ENCODE measurements at places on chromosomes 6 and 20.

DNA sequence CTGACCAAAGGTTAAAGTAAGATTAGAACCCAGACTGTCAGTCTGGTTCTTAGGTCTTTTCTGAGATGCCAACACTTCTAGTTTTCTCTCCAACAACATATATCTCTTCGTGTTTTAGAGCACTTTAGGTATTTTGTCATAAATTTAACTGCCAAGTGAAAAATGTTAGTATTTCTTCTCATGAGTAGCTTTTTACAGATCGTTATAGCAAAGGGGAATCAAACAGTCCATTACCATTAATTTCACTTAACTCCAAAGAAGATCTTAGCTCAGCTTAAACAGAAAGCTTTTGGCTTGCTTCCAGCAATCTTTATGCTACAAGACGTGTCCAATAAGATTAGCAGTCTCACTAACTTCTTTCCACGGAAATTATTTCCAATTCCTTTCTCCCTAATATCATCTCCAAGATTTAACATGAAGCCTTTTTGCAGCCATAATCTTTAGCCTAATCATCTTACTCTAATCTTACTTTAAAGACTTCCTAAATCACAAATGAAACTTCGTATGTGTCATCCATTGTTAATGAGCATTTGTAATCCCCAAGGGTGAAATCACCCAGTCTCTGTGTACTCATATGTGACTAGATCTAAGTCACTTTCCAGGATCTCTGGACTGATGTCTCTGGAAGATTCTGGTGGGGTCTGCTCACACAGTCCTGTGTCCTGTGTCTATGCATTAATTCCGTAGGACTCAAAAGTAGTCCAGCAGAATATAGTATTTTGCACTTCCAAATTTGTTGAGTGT is 38.7 kb downstream of the MOXD1 start:
- no peak overlapping the region for H3K4me3 ChIP-seq
- DNase-seq, result no peak
- peaks cover 4% of the 10 kb centered on the region for H3K27me3 ChIP-seq
- no peaks in the 10 kb centered on the region for H3K4me1 ChIP-seq
- H3K36me3 ChIP-seq, result no peaks in the 10 kb centered on the region

DNA sequence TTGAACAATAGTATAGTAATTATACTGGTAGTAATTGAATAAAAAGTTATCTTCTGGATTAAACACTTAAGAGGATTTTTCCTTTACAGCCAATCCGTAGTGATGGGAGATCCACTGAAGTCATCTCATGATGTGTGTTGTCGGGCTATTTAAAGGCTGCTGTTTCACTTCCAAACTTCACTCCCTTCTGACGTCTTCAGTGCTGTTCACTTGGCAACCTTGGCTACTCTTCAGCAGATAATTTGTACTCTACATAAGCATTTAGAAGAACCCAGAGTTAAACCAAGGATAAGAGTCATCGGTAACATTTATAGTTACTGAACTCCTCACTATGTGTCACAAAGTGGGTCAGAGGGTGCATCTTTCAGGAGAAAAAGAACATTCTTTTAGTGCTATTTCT is 179.1 kb upstream of the EYA4 start:
- no peak for DNase-seq
- H3K4me3 ChIP-seq, result no peak overlapping the region
- no peak overlapping the region for H3K27ac ChIP-seq
- no peaks in the 10 kb centered on the region for H3K4me1 ChIP-seq

GRCh38 chr6:156879591-156879990 is 102.4 kb downstream of the ARID1B start:
- no peaks in the 10 kb centered on the region for H3K36me3 ChIP-seq
- H3K4me3 ChIP-seq, result no peak overlapping the region
- no peak overlapping the region for H3K27ac ChIP-seq

GRCh38 chr6:30156262-30156599 is 4.8 kb downstream of the TRIM10 start:
- no peaks in the 10 kb centered on the region for H3K4me1 ChIP-seq
- no peak overlapping the region for H3K4me3 ChIP-seq
- no peak overlapping the region for H3K27ac ChIP-seq
- no peaks in the 10 kb centered on the region for H3K36me3 ChIP-seq

DNA sequence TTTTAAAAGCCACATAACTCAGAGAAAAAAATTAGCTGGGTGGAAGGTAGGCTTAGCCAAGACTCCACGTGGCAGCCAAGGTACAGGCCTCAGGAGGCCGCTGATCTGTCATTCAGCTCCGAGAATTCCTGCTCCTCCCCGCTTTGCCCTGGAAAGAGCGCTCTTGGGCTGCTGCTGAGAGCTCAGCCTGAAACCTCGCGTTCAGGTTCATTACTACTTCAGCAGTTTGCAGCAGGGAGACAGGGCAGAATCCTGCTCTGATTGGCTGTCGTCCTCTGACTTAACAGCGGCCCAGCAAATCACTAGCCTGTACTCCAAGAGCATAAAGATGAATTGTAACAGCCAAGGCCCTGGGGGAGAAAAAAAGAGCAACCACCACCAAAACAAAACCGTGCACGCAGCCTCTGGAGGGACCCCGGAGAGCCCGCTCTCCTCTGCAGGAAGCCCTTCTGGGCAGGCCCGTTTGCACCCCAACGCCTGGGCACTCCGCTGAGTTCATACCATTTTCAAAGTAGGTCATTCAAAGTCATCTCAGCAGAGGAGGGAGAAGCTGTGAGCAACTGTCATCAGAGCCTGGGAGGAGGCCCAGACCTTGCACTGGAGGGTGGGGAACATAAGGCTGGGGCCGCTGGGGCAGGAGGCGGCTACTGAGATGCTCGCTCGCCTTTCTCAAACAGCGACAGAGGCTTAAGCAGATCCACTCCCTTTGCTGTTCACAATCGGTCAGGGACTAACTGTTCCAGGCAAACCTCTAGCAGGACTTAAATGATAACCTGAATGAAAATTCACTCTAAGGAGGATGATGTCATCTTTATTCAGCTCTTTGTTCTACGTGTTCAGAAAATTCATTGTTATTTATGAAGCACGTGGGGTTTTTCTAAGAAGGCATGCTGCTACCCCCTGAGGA is 42.3 kb upstream of the ATXN1 start:
- no peak overlapping the region for H3K27ac ChIP-seq
- no peaks in the 10 kb centered on the region for H3K27me3 ChIP-seq
- H3K36me3 ChIP-seq, result no peaks in the 10 kb centered on the region
- H3K4me1 ChIP-seq, result no peaks in the 10 kb centered on the region
